ENCODE measurements at places on chromosomes 3 and 15. TPM values are rescaled to one million over a fixed set of nuclear protein-coding genes. Genes with fewer than 3 reads are reported as not detected.

The COL8A1 gene
- total RNA-seq, result 5.9 TPM

The CPN2 gene
- not detected for total RNA-seq

The LRCH3 gene
- total RNA-seq, result 47.3 TPM

The TM4SF1 gene
- 57.6 TPM for total RNA-seq

The CLDN16 gene
- 0.29 TPM for total RNA-seq

The CCR9 gene
- not detected for total RNA-seq

The GPR160 gene
- total RNA-seq, result 52.4 TPM

The SLC26A6 gene
- total RNA-seq, result 279 TPM

The CASR gene
- not detected for total RNA-seq

The LXN gene
- total RNA-seq, result 4.5 TPM

The GNAT1 gene
- not detected for total RNA-seq

The GUCA1C gene
- total RNA-seq, result not detected

The THOC7 gene
- 49.6 TPM for total RNA-seq

All from stomach (tissue), 19 donors.